ENCODE measurements at places on chromosomes 6 and 20.

DNA sequence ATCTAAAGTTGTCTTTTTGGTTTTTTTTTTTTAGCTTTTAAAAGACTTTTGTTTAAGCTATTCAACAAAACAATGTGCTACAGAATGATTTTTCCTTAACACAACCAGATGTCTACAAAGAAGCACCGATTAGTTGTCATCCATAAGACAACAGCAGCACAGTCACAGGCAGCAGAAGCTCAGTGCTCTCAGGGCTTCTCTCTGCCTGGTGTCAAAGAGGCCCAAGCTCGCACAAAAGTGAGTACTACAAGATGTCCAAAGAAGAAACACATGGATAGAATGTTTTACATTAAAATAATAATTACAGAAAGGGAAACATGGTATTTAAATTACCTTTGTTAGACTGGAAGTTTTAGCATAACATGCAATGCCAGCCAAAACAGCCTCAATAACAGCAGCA, 81.6 kb downstream of the DNAAF9 start:
- DNase-seq, result no peak

DNA sequence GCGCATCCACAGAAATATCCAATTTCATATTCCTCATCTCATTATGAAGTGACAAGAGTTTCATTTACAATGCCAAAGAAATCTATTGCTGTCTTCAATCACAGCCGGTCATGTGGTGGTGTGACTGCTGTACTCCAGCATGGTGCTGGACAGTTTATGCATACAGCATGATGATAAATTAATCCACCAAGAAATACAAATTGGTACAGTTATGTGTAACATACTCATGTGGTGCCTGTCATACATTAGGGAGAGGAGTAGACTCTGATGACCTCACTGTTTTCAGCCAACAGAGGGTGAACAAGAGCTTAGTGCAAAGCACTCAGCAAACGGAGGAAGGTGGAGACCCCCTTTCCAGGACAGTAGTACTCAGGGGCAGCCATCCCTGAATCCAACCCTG, 178.4 kb upstream of the SYNDIG1 start:
- no peak for DNase-seq

GRCh38 chr6:89410788-89411144, 1.3 kb downstream of the RRAGD start:
- no peak for DNase-seq

DNA sequence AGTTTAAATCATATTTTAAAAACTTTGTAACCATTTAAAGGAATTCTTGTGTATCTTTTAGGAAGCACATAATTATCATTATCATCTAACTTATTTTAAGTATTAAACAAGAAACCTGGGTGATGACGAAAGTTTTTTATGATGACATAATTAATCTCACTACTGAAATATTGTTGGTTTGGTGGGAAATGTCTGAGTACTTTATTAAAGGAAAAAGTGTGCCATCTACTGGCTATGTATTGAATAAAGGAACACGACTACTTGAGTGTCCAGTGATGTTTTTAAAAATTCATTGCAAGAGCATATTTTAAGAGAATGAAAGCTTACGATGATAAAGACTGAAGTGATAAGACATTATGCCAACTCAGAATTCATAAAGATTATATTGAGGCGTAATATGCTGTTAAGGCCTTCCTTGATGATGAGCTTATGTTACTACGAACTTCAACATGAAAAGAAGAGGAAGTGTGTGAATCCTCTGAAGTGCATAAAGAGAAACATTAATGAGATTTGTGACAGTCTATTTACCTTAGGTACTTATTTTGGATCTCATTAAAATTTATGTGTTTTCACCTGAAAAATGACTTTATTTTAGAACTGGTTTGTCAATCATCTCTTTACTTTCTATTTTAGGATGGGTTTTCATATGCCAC, 12.0 kb upstream of the TRMT11 start:
- no peak for DNase-seq

- DNase-seq, result no peak
Measured at GRCh38 chr6:161225681-161226008, 48.2 kb downstream of the AGPAT4 start.

- DNase-seq, result no peak
Measured at GRCh38 chr6:158849899-158850806, 31.0 kb upstream of the EZR start.

DNA sequence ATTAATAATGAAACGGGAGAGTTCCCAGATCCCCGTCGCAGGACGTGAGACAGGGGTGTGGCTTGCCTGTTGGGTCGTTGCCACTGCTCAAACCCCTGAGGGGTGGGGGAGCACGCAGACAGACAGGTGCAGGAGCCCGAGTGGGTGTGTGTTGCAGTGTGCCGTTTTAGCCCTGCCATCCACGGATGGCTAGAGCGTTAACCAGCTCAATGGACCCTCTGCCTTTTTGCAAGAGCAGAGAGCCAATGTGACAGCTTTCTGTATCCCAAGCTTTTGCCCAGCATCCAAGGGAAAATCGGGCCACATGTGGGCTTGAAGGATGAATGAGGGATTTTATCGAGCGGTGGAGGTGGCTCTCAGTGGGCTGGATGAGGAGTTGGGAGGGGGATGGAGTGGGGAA, 237.9 kb downstream of the TSHZ2 start:
- no peak for DNase-seq

DNA sequence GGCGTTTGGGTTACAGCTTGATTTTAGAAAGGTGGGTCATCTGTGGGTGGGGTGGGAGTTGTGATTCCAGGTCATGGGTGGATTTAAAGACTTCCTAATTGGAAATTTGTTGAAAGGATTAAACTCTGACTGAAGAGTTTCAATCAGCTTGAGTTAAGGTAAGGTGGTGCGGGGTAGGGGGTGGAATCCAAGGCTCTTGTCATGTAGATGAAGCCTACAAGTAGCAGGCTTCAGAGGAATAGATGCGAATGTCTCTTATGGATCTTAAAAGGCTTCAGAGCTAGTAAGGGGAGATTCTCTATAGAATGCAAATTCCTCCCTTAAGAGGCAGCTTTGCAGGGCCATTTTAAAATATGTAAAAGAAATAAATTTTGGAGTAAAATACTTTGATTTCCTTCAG, 645.3 kb downstream of the FRK start:
- DNase-seq, result no peak

DNA sequence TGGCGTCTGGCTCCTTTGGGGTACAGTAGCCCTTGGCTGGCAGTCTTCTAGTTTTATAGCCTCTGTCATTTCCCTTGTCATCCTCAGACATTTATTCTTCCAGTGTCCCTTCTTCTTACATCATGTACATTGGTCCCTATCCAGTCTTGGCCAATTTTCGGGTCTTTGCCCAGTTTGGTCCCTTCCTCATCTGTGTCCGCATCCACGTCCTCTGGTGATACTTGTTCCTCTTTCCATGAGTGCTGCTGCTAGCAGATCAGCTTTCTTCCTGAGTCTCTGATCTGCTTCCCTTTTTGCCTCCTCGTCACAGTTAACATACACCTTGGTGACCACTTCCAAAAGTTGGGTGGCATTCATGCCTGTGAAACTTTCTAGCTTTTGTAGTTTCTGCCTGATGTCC, 86.2 kb upstream of the GPR6 start:
- DNase-seq, result no peak

DNA sequence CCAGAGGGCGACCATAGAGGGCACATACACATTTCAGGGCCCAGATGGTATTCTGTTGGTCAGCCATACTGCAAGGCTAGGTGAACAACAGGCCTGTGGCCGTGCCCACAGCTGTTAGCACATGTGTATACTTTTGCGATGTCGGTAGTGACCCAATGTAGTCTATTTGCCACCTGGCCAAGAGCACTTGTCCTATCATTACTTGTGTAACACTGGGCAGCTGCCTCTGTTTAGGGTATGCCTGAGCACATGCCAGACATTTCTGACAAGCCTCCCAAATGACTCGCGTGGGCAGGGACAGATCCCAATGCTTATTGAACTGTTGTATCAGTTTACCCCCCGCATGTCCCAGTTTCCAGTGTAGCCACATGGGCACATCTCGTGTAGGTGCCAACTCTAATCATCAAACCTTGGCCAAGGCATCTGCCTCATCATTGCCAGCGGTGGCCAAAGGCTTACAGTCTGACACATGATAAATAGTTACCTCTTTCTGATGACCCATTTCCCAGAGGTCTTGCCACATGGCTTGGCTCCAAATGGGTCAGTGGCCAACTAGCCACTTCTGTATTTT, 74.4 kb upstream of the FBXL4 start:
- no peak for DNase-seq

- no peak for DNase-seq
Measured at GRCh38 chr20:6164421-6165341, 41.9 kb upstream of the FERMT1 start.

DNA sequence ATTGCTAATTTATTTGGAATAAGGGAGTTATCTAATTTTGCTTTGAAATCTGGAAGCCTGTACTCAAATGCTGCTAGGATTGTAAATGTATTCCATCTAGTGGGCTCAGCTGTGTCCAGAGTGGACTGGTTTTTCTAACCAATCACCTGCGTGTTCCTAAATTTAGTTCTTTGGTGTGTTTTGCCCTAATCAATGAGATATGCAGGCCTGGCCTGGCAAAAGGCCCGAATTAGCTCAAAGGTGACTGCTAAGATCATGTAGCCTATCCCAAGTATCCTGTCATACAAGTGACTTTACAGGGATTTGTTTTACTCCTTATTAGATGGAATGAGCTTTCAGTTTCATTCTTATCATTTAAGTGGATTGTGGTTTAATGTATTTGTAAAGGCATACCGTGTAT, 51.3 kb upstream of the ARMC2 start:
- no peak for DNase-seq

DNA sequence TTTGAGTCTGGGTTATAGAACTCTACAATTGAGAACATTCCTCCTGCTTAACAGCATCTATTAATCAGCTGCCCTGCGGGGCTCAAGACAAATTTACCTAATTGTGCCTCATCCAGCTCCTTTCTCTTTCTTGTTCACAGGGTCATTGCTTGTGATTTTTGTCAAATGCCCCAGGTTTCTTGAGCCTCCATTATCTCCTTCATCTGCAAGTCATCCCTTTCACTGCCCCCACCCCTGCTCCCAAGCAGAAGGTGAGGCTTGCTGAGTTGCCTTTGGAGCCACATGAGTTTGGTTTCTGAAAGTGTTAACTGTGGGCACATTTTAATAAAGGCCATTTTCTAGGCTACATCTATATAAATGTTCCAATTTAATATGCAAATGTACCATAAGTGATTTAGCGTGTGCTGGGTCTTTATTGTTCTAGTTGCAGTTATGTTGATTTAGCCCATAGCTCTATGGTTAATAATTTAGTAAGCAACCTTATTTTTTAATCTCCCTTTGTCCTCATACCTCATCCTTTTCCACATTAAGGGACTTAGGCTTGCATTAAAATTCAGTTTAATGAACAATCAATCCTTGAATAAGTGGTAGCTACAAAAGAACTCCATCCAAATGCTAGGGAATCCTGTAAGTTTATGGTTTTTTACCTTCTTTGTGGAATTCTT, 56.1 kb downstream of the VSTM2L start:
- DNase-seq, result no peak

GRCh38 chr20:44279228-44279627, 31.8 kb downstream of the FITM2 start:
- no peak for DNase-seq

DNA sequence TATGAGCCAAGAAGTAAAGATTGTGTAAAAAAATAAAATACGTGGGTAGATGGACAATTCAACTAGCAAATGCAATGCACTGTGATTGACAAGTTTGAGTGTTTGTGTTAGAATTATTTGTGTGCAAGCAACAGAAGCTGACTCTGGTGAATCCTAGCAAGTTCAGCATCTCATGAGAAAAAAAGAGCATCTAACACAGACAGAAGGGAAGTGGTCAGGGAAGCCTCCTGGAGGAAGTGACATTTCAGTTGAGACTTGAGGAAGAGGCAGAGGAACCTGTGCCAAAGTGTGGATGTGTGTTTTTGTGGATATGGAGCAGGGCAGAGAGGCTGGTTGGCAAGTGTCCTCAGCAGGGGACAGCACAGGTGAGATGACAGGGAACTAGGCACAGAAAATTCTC, 248.7 kb downstream of the ZNF217 start:
- DNase-seq, result no peak

DNA sequence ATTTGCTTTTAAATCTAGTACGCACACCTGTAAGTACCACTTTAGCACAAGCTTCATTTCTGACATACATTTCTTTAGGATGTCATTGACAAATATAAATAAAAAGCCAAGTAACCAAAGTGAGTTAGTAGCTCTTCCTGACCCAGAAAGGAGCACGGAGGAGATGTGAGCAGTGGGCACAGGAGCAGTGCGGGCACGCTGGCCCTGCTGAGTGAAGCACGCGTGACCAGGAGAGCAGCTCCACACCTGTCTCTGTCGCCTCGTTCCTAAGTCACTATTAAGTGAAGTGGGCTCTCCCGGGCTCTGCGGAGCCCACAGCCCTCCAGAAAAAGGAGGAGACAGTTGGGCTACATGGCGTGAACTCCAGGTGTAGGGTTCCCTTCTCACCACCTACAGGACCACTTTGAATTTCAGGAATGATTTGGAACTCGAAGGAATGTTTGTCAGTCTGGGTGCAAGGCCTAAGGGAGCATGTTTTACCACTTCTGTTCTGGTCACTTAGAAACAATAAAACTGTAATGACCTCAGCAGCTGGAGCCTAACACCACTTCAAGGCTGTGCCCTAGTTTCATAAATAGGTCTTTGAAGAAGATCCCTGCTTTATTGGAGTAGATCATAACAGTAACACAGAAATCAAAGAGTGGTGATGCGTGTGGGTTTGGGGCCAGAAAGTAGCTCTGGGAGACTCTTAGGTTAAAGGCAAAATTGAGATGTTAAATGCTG, 95.9 kb downstream of the FAM120B start:
- no peak for DNase-seq

- DNase-seq, result no peak
Measured at GRCh38 chr20:370151-370600, 10.4 kb upstream of the TRIB3 start.

DNA sequence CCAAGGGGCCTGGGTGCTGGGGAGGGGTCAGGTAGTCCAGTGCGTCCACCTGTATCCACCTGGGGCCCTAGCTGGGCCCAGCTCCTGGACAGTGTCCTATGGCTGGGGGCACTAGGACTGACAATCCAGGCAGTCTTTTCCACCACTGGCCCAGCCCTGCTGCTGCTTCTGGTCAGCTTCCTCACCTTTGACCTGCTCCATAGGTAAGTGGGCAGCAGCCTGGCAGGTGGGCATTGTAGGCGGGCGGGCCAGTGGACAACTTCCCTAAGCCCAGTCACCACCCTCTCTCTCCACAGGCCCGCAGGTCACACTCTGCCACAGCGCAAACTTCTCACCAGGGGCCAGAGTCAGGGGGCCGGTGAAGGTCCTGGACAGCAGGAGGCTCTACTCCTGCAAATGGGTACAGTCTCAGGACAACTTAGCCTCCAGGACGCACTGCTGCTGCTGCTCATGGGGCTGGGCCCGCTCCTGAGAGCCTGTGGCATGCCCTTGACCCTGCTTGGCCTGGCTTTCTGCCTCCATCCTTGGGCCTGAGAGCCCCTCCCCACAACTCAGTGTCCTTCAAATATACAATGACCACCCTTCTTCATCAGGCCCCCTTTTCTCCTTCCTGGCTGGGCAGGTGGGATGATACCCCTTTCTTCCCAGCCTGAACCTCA, 584 bp downstream of the C20orf141 start:
- no peak for DNase-seq

GRCh38 chr20:60632391-60633262, 619.4 kb upstream of the CDH4 start:
- DNase-seq, result no peak

Measured in brain pericyte (primary cell).